Activated T-helper 1 cell treated with Interleukin-2 at 50 U/mL for 16 hours (primary cell): ENCODE measurements at places on chromosomes 6 and 20.

GRCh38 chr6:122200440-122200839 lies 199.0 kb upstream of the HSF2 start:
- DNase-seq, result no peak

GRCh38 chr6:12200015-12200564 lies 90.1 kb upstream of the EDN1 start:
- DNase-seq, result no peak

GRCh38 chr6:128305976-128306375 lies 214.4 kb downstream of the PTPRK start:
- DNase-seq, result no peak

DNA sequence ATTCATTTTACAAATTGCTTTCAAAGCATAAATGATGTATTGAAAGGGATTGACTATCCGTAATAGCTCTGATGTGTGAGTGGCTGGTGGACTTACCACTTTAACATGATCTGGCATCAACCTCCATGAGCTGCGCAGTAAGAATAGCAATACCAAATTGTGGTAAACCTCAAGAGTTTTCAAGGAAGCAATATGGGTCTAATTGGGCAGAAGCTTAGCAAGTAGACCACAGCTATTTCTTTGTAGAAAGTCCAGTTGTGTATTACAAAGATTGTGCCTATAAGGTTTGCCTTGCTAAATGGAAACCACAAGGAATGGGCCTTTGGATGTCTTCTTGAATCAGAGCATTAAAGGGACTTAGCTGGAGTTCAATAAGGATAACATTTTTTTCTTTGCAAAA lies 736.6 kb downstream of the KIF16B start:
- DNase-seq, result no peak

GRCh38 chr20:48483334-48484066 lies 344.3 kb downstream of the PREX1 start:
- DNase-seq, result no peak

GRCh38 chr20:1537731-1538058 lies 19.8 kb downstream of the SIRPD start:
- no peak for DNase-seq

DNA sequence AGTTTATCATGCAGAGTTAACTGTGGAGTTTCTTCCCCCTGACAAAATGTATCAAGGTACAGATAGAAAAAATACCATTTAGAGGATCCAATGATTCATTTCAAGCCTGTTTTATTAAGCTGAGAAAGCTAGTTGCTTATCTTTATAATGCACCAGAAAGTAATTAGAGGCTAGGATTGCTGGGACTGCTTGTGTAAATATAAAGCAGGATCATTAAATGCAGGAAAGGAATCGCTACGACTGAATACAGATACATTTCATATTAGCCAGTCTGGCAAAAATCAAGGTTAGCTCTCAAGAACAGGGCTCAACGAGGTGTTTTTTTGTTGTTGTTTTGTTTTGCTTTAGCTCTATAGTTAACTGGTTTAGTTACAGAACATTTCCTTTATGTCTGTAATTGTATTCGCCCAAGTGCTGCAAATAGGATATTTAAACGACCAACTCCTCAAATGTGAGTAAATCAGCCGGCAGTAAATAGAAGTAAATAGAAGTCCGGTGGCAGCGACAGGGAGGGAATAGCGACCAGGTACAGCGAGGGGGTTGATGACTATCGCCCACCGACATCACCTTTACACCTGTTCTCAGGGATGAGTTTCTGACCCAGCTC lies 748 bp downstream of the UBE2J1 start:
- no peak for DNase-seq

DNA sequence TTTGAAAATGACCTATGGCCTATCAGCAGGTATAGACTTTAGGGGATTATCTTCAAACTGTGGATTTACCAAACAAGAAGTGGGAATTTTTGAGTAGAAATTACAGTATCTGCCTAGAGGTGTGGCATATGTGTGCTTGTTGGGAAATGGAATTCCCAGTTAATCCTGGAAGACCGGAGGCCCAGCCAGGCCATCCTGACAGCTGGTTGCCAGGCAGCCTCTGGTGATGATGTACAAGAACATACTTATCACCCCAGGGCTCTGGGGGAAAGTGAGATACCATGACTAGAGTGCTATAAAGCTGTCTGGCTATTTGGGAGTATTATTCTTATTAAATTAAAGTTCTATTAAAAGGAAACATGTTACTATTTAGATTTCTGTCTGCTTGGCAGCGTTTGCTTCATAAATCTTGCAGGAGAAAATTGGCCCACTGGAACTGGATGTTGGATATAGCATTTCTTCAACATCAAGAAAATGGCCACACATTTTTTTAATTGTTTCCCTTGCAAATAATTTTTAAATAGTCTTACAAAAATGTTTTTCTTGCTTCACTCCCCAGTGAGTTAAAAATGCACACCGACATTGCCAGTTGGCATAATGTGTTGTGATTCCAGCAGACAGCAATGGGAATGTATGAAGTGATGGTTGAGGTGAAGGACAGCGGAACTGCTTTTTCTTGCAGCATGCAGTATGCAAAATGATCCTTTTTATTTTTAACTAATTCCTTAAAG lies 187.8 kb downstream of the MYLK4 start:
- no peak for DNase-seq

GRCh38 chr20:23874747-23875146 lies 4.8 kb downstream of the CST5 start:
- DNase-seq, result no peak

GRCh38 chr20:46324379-46324778 lies 16.1 kb upstream of the CDH22 start:
- DNase-seq, result no peak

DNA sequence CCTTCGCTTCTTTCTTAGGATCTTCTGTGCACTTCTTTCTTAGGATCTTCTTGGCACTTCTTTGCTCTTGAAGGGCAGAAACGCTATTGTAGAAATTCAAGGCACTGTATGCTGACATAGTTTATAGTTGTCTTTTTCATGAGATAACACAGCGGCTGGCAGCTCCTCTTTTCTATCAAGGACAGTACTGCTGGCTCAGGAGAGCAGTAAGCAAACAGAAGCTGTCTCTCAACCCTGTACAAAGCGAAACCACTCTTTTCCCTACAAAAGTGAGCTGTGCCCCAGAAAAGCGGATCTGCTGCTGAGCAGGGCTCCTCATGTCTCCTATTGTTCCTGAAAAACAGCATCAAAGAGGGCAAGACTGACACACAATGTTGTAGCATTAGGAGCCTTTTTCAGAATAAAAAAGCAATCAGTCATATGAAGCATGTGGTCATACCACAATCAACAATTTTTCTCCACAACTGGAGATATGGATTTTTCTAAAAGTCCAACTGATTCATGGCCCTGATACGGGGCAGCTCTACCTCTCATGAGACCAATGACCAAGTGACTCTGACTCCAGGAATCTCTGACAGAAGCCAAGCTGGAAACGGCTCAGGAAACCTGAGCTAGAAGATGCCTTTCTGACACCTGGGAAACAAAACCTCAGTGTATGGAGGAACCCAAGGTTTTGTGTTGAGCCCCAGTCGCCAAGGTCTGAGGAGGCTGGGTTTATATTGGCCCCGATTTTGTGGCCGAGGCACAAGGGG lies 255.9 kb downstream of the ESR1 start:
- no peak for DNase-seq

DNA sequence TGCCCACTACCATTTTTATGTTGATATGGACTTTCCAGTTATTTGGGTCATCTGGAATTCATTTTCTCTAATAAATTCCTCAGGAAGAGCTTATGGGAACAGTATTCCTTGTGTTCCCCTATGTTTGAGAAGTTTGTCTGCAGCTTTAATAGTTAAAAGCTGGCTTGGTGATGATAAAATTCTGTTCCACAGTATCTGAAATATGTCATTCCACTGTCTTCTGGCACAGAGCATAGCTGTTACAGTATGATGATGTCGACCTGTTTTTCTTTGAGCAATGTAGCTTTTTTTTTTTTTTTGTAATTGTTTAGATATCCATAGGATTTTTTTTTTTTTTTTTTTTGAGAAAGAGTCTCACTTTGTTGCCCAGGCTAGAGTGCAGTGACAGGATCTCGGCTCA lies 43.2 kb downstream of the NCOA3 start:
- no peak for DNase-seq

DNA sequence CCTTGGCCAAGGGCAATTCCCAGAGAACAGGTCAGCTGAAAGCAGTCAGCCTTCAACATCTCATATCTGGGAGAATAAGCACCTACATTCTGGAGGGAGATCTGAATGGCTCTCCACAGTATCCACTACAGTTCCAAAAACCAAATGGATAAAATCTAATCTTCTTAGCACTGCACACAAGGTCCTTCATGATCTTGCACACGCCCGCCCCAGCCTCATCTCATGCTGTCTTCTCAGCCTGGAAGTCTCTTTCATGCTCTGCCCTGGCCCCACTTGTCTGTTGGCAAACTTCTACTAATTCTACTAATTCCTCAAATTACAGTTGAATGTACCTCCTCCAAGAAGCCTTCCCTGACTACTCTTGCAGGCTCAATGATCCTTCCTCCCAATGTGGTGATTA lies 1.8 kb upstream of the TTBK1 start:
- DNase-seq, result no peak

GRCh38 chr6:143068001-143068400 lies 7.3 kb downstream of the AIG1 start:
- DNase-seq, result no peak

DNA sequence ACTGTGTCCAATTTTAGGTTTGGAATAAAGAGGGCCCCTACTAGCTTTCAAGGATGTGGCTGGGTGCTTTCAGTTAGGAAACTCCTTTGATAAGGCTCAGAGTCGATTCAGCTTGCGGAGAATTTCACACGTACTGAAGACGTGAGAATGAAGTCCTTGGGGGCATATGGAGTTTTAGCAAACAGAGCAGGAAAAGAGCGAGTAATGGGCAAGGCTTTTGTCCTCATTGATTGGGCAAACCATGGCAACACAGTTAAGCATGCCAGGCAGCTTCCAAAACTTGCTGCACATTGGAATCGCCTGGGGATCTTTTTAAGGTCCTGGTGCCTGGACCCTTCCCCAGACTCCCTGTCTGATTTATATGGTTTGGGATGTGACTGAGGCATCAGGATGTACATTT lies 29.2 kb downstream of the ISM1 start:
- DNase-seq, result no peak

- no peak for DNase-seq
These were observed 226.6 kb downstream of the COL12A1 start for GRCh38 chr6:74979065-74979766.

DNA sequence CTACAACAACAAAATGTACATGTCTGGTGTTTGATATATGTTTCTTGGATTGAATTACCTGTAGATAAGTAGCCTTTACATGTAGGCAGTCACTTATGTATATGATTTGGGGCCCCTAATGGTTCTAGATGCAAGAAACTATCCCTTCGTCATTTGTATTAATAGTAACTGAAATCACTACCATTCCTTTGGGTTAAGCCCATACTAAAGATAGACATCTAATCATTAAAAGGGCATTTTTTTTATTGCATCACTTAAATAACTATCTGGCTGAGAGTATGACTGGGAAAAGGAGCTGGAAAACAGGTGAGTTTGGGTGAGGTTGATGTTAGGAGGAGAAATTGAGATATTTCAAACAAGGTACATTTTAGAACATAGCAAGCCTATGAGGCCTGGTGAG lies 213.5 kb upstream of the PLN start:
- no peak for DNase-seq

DNA sequence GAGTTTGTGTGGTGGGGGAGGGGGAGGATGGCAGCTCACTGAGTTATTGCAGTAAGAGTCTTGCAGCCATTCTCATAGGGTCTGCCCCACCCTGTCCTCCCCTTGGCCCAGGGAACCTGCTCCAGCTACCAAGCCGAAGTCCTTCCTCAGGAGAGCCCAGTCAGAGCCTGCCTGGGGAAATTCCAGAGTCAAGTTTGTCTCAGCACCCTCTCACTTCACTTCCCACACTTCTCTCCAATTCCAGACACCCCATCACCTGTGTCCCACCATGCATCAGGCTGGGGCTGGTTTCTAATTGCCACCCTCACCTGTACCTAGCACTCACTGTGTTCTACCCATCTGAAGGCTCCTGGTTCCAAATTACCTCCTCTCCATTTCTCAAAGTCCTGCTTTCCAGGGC lies 10.3 kb upstream of the SLC22A16 start:
- no peak for DNase-seq

DNA sequence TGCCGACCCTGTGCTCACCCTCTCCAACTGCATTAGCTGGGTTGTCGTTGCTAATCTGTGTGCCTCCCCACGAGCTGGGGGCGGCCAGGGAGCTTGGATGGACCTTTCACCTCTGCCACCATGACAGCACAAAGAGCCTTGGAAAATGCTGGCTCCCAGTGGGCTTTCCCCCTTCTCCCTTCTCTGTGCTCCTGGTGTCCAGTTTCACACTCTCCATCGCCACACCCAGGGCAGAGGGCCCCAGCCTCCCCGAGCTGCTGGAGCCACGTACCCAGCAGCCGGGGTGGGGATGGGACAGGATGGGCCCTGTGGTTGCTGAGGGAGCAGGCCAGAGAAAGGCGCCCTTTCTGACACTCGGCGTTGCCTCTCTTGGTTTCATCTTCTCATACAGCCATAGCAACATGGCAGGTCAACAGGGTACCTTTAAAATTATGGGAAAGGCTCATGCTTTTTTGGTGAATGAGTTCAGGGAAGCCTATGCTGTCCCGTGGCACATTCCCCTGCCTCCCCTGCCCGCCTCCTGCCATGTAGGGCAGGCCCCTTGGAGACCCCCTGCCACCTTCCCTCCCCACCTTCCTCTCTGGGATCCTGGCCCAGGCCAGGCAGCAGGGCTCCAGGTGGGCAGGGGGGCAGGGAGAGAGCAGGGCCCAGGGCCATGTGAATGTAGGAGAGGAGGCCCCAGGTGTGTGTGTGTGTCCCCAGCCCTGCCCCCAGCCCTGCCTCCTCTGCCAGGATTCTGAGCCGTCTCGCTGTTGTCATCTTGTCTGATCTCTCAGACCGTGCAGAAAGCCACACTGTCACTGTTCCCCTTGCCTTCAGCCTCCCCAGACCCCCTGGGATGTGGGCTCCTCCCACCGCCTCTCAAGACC lies 85.2 kb upstream of the CCDC167 start:
- DNase-seq, result no peak

DNA sequence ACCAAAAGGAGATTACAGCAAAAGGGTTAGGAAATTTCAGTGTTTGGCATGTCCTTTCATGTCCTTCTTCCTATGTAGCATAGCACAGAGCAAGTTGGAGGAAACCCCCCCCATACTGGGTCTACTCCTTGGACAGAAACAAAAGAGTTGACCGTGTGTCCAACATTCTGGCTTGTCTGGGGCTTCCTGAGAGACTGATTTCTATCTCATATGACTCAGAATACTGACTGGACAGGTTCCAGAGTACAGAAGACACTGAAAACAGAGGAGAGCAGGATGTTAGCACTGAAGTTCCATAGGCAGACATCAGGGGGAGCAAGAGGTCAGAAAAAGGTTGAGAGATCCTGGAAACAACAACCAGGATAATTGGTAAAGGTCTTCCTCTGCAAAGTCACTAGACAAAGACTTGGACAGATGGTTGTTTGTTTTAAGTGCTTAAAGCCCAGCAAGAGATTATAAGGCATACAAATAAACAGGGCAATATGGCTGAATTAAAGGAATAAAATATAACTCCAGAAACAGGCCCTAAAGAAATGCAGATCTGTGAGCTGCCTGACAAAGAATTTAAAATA lies 48.4 kb downstream of the USP49 start:
- peak; percentile 1 for DNase-seq
